ENCODE measurements at places on chromosomes 11 and 22. TPM values are rescaled to one million over a fixed set of nuclear protein-coding genes. Genes with fewer than 3 reads are reported as not detected.

The TSGA10IP gene
- not detected for total RNA-seq

The NLRP14 gene
- 0.08 TPM for total RNA-seq

The IL18BP gene
- 1.2 TPM for total RNA-seq

GRCh38 chr22:18109410-18110193 lies 1.0 kb upstream of the TUBA8 start:
- DNase-seq, result no peak

DNA sequence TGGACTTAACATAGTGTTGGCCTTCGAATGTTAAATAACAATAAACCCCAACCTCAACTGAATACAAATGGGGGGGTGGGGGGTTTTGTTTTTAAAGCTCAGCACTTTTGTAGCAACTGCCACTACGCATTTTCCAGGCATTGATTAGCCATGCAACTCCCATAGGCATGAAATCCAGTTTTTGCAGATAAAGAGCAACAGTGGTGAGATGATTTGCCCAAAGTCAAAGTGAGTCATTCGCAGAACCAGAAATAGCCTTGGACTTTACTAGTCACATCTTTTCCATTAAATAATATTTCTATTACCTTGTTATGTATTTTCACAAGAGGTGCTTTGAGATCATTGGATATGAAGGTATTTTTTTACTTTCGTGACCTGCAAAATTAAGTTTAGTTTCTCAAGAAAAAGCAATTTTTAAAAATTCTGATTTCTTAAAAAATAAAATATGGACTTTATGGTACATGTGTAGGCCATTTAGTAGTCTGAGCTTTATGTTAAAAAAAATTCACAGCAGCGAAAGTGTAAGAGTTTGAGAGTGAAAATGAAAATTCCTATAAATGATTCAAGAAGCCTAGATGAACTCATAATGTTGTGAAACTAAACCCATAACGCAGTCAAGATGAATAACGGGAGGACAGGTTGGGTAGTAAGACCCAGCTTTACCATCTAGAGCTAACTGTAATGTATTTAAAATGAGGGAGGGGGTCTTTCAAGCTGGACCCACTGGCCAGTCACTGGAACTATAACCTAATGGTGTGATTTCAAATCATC lies 1.9 kb upstream of the PHF21A start:
- DNase-seq, result no peak

DNA sequence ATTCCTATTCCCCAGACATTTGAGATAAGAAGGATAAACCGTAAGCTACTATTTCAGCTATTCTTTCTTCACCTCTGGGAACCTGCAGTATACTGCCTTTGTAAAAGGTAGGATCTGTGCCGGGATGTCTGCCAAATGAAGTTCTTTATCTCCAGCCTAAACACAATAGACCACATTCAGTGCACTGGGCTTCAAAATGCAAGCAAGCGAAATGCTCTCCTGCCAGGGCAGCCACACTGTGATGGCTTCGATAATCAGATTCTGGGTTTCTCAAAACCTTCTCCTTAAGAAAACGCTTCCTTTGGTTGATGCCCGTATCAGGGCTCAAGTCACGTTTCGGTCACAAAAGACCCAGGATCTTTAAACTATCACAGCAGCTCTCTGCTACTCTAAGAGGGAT lies 299.5 kb upstream of the B3GAT1 start:
- DNase-seq, result no peak

GRCh38 chr22:18152519-18152918 lies 2.5 kb downstream of the USP18 start:
- DNase-seq, result no peak

DNA sequence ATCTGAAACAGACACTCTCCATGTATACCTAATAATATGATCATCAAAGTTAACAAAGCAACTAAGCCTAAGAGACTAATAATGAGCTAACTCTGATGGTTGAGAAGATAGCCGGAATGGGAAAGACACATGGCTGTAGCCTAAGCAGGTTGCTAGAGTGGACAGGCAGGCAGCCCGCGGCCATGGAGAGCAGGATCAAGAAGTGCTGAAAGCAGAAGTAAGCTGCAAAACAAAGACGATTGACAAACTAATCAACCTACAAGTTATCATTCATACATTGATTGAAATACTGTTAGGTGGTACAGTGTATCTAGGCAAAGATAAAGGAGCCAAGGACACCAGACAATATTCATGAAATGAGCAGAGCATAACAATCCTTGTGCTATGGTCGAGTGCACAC lies 29.3 kb downstream of the SLN start:
- DNase-seq, result no peak

- DNase-seq, result no peak
These were observed 99.5 kb downstream of the ADAMTS15 start for GRCh38 chr11:130547761-130548490.

DNA sequence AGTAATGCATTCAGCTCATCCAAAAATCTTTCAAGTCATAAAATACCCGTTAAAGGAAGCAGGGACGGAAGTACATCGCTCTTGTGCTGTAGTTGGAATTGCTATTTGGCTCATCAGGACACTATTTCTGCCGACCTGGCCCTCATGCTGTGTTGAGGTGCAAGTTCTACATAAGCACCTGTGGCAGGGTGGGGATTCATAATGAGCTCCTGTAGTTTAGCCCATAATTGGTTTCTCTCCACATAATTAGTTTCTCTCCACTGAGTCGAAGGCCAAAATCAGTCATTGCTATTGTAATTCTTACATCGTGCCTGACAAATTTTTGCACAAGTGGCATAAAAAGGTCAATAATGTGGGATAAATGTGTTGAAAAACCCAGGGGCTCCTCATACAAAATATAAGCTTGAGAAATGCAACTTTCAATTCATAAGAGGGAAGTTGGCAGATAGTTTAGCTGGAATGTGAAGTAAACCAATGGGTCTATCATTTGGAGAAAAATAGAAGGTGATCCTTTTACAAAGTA lies 14.9 kb upstream of the ISX start:
- DNase-seq, result no peak

DNA sequence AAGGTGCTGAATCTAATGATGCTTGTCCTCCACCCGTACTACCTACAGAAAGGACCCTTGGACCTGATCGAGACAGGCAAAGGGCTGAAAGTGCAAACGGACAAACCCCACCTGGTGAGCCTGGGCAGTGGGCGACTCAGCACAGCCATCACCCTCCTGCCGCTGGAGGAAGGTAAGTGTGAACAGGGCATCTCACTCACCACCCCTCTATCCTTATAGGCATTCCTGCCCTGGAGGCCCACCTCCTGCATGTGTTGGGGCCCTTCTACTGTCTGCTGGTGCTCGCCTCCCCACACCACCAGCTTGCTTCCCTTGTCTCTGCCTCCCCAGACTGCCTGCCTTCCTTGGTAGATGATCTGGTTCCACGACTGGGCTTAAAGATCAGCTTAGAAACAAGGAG lies 7.1 kb downstream of the PHLDB1 start:
- DNase-seq, result no peak

DNA sequence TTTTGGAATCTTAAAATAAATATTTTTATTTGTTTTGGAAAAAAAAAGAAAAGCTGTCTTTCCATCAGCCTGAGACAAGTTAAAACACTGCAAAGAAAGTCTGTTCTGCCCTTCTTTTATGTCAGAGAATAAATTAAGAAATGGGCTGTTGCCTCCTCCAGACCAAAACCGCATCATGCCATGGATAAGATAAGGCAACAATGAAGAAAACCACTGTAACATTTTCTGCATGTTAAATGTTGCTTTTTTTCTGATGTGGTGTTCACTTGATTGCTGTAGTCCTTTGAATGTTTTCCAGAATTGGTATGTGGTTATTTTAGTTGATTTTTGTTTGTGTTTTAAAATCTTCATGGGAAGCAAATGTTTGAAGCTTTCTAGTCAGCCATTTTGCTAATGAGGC lies 319.2 kb upstream of the CNTN5 start:
- DNase-seq, result peak; percentile 41

Data from H4 (cell line).